Suprapubic skin (tissue), 4 donors: ENCODE measurements at places on chromosomes 6 and 20. TPM values are rescaled to one million over a fixed set of nuclear protein-coding genes. Genes with fewer than 3 reads are reported as not detected.

DNA sequence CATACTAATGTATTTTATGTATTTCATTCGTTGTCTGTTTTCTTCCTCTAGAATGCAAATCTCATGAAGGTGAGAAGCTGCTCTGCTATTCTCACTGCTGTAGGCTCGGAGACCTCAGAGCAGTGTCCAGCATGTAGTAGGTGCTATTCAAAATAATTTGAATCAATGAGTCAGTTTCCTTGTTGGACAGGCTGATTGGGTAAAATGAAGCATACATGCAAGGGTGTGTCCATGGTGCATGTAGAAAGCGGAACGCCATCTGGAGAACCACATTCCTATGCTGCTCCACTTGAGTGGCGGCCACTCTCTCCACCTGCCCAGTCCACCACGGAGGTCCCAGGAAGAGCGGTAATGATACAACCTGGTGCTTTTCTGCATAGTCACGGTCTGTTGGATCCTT lies 412.1 kb downstream of the QKI start:
- DNase-seq: no peak

GRCh38 chr6:141024526-141024925 lies 1108.2 kb upstream of the GJE1 start:
- no peak for DNase-seq

GRCh38 chr6:38259736-38260135 lies 380.0 kb downstream of the BTBD9 start:
- no peak for DNase-seq

DNA sequence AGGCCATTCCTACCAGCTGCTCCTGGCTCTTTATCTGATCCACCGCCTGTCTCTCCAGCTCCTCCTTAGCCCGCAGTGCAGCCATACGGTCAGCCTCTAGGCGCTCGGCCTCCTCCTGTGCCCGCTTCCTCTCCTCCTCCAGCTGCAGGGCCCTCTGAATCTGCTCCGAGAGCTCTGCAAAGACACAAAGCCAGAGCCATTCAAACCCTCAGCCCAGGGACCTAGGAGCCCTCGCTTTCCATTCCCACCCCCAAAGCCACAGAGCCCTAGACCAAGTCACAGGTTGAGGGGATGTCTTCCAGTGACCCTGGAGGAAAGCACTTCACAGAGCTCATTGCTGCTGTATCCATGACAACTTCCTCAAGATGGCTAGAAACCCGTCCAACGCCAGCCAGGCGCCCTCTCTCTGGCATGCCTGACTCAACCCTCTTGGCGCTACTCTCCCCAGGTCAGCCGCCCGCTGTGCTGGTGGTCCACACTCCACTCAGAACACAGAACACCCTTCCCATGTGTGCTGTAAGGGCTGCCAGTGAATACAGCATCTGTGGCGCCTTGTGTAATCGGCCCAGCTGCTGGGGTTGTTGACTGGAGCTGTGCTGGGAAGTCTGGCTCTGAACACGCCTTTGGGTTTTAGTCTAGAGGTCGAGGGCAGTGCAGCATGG lies 49.3 kb downstream of the EZR start:
- DNase-seq: no peak

DNA sequence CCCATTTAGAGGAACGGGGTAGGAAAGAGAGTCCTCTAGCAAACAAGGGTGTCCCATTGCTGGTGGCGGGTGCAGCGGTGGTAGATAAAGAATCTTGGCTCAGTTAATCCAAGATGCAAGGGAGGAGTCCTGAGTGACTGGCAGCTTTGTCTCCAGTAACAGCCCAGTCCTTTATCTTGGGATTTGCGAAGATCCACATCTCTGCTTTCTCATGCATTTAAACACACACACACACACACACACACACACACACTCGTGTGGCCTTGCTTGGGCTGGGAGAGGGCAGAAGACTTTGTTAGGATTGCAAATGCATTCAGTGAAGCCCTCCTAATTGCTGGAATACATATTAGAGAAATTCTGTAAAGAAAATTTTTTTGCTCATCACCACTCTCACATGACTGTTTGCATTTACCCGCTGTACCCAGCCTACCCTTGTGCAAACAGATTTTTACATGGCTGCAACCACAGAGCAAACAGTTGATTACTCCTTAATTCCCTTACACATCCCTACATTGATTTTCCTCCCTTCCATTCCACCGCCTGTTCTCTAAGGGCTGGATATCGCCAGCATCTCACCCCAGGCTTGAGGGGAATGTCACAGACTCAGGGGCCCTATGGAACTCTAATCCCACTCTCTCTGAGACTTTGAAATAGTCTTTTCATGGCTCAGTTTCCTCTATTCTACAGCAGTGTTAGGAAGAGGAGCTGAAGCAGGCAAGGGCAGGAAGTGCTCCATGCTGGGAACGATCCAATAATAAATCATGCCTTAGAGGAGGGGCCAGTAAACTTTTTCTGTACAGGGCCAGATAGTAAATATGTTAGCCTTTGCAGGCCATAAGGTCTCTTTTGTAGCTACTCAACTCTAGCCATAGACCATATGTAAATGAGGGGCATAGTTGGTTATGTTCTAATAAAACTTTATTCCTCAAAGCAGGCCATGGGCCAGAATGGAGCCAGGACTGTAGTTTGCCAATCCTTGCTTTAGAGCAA lies 3.5 kb downstream of the C6orf132 start:
- no peak for DNase-seq

- no peak for DNase-seq
Measured at GRCh38 chr6:135128268-135128914, 52.7 kb upstream of the MYB start.

GRCh38 chr20:25079171-25079570 lies 2.8 kb downstream of the VSX1 start:
- no peak for DNase-seq

- no peak for DNase-seq
Measured at GRCh38 chr20:375265-375889, 5.2 kb upstream of the TRIB3 start.

DNA sequence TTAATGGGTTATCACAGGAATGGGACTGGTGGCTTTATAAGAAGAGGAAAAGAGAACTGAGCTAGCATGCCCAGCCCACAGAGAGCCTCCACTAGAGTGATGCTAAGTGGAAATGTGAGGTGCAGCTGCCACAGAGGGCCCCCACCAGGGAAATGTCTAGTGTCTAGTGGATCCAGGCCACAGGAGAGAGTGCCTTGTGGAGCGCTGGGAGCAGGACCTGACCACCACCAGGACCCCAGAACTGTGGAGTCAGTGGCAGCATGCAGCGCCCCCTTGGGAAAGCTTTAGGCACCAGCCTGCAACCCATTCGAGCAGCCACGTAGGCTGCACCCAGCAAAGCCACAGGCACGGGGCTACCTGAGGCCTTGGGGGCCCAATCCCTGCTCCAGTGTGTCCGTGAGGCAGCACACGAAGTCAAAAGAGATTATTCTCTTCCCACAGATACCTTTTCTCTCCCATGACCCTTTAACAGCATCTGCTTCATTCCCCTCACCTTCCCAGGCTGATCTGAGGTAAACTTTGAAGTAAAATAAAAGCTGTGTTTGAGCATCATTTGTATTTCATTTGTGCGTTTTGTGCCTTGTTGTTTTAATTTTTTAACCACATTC lies 4.4 kb downstream of the HLA-E start:
- no peak for DNase-seq

DNA sequence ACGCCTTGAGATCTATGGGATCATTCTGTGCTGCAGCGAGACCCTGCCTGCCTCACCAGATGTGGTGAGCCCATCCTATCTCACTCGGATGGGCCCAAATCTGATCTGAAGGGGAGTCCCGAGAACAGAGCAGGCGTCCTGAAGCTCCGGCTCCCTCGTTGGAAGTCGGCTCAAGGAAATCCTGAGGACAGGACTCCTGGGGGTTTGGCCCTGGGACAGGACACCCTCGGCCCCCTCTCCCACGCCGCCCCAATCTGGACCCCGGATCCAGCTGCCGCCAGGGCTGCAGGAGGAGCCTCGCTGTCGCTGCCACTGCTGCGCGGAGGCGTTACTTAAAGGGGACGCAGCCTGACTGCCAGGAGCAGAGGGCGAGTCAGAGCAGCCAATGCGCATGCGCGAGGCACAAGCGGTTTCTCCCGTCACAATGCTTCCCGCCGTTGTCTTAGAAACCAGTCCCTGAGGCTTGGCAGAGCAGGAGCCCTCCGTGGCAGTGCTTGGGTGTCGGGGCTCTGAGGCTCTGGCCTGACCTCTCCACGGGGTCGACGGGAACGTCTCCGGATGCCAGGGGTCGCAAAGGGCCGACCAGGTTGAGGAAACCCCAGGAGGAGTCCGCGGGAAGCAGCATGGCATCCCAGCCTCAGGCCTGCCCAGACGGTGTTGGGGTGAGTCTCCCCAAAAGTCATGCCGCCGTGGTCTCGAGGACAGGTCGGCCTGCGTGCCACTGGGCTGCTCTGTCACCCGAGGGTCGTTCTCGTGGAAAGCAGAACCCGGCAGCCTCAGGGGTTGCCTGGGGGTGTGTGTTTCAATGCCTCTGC lies 1567.8 kb upstream of the DEFB115 start:
- no peak for DNase-seq

- no peak for DNase-seq
Measured at GRCh38 chr6:127177030-127177922, 58.8 kb downstream of the RSPO3 start.

Gene PPIL6
- total RNA-seq: 1.9 TPM

Gene IMPG1
- not detected for total RNA-seq

Gene ESR1
- 2.0 TPM for total RNA-seq

Gene BCAS1
- 2.1 TPM for total RNA-seq

Gene SLC22A2
- not detected for total RNA-seq

Gene C6orf141
- total RNA-seq: 9.8 TPM

Gene OR2J3
- not detected for total RNA-seq

Gene TOMM34
- 14.4 TPM for total RNA-seq
